ENCODE measurements at places on chromosomes 7 and 10.

GRCh38 chr10:23516530-23516929, 77.7 kb downstream of the OTUD1 start:
- no peak for DNase-seq

GRCh38 chr10:79629955-79630327, 19.2 kb downstream of the SFTPA1 start:
- DNase-seq, result no peak

DNA sequence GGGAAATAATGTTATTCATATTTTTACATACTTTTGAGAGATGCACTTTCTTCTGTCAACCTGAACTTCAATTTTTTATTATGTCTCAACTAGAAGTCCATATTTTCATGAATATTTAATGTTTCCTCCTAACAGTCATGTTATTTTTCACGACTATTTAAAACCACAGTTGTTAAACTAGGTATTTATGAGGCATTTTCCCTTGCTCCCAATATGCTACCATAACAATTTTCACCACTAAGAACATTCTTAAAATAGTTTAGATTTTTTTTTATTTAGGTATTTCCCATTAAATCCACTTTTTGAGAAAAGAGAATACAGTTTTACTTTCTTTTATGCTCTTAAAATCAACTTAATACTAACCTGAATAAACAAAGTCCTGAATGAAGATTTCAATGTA, 89.4 kb downstream of the JAZF1 start:
- DNase-seq, result no peak

DNA sequence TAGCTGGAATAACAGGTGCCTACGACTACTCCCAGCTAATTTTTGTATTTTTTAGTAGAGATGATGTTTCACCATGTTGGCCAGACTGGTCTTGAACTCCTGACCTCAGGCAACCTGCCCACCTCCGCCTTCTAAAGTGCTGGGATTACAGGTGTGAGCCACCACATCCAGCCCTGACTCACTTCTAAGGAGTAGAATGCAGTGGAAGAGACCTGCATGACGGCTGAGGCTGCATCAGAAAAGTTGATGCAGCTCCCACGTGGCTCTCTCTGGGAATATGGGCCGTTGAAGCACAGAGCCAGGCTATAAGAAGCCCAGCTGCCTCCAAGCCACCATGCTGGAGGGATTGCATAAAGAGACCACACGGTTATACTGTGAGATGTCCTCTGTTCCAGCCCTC, 21.6 kb upstream of the ASL start:
- no peak for DNase-seq

GRCh38 chr10:76839276-76839675, 798.3 kb downstream of the KCNMA1 start:
- DNase-seq, result no peak

DNA sequence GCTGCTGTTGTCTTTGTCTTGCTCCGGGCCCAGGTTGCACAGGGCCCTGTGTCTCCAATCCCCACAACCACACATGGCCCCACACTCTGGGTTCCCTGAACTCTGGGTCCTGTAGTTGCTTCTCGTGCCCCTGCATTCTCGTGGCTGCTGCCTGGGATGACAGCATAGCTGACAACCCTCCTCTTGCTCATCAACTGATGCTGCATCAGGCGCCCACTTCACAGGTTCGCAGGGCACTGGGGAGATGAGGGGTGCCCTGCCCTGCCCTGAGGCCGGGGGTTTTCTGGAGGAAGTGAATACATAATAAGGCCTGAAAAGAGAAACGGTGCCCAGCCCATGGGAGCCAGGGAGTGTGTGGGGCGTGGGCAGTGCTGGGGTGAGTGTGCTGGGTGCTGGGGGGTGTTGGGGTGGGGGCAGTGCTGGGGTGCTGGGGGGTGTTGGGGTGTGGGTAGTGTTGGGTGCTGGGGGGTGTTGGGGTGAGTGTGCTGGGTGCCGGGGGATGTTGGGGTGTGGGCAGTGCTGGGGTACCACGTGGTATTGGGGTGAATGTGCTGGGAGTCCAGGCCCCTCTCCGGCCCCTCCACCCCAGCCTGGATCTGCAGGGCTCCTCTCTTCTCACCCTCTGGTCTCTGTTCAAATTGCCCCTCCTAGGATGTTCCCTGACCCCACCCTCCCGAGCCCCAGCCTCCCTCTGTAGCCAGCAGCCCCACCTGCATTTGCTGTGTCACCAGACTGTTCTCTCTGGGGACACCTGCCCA, 2.0 kb upstream of the MTG1 start:
- DNase-seq, result no peak

GRCh38 chr10:75228834-75229233, 6.9 kb downstream of the COMTD1 start:
- no peak for DNase-seq

DNA sequence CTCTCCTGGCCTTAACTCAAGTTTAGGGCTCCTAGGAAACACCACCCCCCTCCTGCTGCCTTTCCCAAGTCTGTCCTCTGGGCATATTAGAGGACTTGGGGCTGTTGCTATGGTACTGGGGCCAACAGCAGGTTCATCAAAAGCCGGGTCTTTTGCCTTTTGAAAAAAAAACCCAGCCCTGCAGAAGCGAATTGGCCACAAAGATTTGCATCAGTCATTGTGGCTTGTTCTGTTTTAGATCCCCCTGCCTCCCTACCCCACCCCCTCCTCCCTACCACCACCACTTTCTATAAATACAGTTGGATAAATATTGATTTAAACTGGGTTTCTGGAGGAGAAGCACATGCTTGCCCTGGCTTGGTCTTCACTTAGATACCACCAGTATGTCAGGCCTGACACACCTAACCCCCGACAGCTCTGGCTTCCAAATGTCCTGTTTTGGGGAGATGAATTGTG, 7.0 kb downstream of the MXI1 start:
- DNase-seq, result no peak

- peak; percentile 11 for DNase-seq
Measured at GRCh38 chr7:150356265-150356897, 12.2 kb upstream of the REPIN1 start.

DNA sequence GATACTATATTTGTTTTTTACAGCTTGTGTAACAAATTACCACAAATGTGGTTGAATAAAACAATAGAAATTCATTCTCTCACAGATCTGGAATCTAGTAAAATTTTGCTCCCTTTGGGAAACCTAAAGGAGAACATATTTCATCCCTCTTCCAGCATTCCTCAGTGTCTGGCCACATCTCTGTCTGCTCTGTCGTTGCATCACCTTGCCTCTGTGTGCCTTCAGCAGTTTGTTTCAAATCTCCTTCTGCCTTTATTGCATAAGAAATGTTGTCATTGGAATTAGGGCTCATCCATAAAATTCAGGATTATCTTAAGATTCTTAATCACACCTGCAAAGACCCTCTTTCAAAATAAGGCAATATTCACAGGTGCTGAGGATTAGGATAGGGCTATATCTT, 14.5 kb downstream of the OR2A14 start:
- DNase-seq, result no peak

DNA sequence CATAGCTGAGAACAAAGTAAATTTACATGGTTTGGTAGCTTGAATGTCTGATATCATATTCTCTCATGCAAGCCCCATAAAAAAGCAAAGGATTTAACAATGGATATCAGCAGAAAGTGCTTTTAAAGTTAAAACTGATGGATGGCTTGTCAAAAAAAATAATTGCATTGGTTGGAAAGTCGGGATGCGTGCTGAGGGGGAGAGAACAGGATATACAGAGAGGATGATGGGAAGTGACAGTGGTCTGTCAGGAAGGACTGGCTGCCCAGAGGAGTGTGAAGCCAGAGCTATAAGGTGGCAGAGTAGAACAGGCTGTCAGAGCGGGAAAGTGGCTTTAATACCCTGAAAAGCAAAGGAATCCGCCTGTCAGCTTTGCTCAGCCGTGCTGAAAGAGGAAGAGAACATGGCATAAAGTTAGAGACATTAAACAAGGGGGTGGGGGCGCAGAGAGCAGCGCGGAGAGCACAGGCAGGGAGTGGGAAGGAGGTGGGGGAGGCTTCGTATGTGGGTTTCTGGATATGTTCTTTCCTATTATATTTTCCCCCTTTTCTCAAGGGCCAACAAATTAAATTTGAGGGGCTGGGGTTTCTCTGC, 493.0 kb downstream of the LRMDA start:
- DNase-seq, result no peak

DNA sequence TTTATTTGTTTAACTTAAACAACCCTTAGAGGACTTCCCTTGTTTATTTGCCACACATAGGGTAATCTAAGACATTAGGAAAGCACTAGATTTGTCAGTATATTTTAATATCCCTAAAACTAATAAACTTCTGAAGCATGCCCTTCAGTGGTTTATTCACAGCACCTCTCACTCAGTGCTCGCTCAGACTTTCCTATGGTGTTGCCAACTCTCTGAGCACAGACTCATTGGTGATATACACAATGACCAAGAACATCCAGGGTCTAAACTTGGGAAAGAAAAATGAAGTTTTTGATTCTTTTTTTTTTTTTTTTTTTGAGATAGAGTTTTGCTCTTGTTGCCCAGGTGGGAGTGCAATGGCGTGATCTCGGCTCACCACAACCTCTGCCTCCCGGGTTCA, 82.2 kb downstream of the RAB11FIP2 start:
- no peak for DNase-seq
